ENCODE measurements at places on chromosomes 3 and 15. TPM values are rescaled to one million over a fixed set of nuclear protein-coding genes. Genes with fewer than 3 reads are reported as not detected.

DNA sequence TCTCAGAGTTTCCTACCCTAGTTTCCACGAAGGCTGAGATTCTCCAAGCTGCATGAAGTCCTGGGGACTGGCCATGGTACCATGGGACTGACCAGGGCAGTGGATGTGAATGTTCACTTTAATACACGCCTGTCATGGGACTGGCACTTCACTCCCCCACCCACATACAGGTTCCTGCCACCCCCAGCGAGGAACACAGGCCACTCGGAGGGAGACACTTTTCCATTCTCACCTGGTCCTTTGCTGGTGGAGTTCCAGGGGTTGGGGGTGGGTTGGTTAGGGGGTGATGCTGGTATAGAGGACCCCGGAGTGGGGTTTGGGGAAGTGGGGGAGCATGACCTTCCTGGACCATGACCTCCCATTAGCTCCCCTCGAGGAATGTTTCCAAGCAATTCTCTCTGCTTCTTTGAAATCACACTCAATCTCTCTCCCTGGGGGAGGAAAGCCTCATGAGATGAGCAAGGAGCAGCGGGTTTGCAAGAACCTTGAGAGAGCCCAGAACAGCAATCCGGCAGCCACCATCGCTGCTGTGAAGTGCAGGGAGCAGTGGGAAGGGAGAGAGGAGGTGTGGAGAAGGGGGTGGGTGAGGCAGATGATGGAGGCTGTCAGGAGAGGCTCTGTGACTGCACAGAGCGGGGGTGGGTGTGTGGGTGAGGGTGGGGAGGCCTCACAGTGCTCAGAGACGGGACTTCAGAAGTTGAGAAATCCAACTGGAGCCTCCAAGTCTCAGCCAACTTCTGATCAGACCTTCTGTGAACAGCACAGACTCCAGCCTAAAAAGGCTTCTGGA lies 69.7 kb downstream of the ADCY5 start:
- DNase-seq, result no peak

GRCh38 chr15:34331809-34332208 lies 5.8 kb downstream of the SLC12A6 start:
- no peak for DNase-seq

The CHCHD6 gene
- total RNA-seq, result 9.3 TPM

The ZKSCAN7 gene
- total RNA-seq, result 1.2 TPM

The DZIP1L gene
- 0.89 TPM for total RNA-seq

Data from colonic mucosa (tissue), 4 donors.